NCI-H748 treated with DMSO at 0.1 percent for 48 hours (cell line): ENCODE measurements at places on chromosomes 4 and X.

GRCh38 chrX:120365320-120365719 lies 3.4 kb downstream of the ATP1B4 start:
- DNase-seq, result peak; percentile 2

GRCh38 chrX:55342533-55343501 lies 78.1 kb upstream of the PAGE3 start:
- peak; percentile 9 for DNase-seq

GRCh38 chrX:17882680-17883079 lies 21.6 kb upstream of the RAI2 start:
- DNase-seq, result no peak

- no peak for DNase-seq
These were observed 23.0 kb downstream of the ZNF81 start for GRCh38 chrX:47859686-47860085.

DNA sequence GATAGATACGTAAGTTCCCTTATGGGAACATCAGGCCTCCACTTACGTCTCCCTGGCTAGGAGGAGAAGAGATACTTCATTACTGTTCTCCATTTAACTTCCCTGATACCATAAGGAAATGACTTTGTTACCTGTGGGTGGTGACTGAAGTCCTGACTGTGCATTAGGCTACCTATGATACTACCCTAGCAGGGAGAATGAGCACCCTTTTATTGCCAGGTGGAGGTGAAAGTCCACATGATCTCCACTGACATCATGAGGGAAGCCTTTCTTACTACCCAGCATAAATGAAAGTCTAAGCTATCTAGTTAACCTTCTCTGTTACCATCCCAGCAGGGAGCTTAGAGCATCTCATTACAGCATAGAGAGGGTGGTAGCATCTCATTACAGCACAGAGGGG lies 24.4 kb upstream of the LAMTOR3 start:
- no peak for DNase-seq

GRCh38 chr4:101993002-101993841 lies 202.7 kb downstream of the BANK1 start:
- DNase-seq, result no peak

DNA sequence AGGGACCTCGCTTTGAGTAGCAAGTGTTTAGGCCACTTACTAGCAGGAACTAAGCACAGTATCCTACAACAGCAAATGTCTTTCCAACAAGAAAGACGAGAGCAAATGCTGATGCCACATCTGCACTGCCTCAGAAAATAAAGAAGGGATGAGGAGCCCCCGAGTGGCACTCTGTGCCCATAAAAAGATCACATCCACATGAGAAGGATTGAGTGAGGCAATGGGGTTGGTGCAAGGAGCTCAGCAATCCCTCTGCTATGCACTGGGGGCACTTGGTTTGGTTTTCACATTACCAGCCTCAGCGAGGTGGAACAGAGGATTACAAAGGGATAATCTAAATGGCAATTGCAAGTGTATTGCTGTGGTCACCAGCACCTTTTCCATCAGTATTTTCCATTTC lies 252.8 kb upstream of the SLC7A11 start:
- no peak for DNase-seq

DNA sequence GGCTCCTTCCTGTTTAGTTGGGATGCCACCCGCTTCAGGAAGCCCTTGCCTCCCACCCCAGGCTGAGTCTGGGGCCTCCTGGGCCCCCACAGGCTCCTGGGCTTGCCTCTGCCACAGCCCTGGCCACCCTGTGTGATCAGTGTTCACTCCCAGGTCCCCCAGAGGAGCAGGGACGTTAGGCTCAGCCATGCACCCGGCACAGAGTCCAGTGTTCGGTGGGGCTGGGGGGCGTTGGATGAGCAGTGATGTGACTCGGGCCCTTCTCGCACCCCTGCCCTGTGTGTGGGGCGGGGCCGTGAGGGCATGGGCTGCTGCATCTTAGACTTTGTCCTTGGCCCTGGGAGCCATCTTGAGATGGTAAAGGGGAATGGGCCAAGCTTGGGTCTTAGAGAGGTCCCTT lies 29.9 kb upstream of the HTRA3 start:
- DNase-seq, result no peak

DNA sequence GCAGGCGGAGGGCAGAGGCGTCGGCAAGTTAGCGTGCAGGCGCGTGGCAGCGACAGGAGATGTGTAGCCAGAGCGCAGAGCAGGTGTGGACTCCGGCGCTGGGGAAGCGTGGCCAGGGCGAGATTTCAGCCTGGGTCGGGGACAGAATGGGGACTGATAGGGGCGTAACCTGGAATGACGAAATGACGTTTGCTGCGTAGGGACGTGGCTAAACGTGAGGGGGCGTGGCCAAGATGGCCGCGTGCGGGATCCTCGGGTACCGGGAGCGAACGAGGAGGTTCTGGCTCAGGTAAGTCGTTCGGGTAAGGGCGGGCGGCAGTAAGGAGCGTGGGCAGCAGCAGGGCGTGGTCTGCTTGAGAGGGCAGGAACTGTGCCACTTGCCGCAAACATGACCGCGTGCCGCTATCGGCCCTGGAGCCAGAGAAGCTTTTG lies 10.9 kb upstream of the CLTRN start:
- peak; percentile 81 for DNase-seq

DNA sequence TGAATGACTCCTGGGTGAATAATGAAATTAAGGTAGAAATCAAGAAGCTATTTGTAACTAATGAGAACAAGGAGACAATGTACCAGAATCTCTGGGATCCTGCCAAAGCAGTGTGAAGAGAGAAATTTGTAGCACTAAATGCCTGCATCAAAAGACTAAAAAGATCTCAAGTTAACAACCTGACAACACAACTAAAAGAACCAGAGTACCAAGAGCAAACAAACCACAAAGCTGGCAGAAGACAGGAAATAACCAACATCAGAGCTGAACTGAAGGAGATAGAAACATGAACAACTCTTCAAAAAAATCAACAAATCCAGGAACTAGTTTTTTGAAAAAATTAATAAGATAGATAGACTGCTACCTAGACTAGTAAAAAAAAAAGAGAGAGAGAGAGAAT lies 8.4 kb downstream of the CFAP299 start:
- no peak for DNase-seq

- peak; percentile 72 for DNase-seq
These were observed 129.1 kb downstream of the FBXO8 start for GRCh38 chr4:174154215-174154854.

GRCh38 chrX:71128915-71129765 lies 10.7 kb downstream of the MED12 start:
- DNase-seq, result peak; percentile 21

GRCh38 chrX:39019056-39019455 lies 217.8 kb downstream of the MID1IP1 start:
- DNase-seq, result no peak

- no peak for DNase-seq
These were observed 233.7 kb upstream of the FGF13 start for GRCh38 chrX:138945219-138945618.

DNA sequence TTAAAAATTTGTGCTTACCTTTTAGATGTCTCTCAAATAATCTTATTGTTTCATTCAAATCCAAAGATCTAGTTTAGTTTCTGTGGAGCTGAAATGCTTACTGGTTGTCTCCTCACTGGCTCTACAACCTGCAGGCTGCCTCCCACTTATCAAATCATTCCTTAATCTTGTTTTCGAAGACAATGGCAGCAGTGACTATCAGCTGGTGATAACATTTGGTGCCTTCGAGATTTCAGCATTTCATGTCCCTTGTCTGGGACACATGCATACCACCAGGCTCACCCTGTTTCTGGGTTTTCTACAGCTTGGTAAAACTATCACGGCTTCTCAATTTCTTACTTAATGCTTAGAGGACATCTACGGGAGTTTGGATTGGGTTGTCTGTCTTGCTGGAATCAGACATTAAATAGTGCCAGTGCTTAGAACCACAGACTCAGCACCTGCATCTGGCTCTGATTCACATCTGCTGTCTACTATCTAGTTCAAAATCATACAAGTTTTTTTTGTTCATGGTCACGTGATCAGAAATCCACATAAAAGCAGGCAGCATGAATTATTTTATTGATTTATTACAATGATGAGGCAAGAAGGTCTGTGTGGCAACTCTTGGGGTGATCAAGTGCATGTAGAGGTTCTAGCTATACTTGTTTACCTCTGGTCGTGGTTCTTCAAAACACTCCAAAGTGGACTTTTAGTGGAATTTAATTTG lies 32.0 kb upstream of the SMARCAD1 start:
- DNase-seq, result no peak

DNA sequence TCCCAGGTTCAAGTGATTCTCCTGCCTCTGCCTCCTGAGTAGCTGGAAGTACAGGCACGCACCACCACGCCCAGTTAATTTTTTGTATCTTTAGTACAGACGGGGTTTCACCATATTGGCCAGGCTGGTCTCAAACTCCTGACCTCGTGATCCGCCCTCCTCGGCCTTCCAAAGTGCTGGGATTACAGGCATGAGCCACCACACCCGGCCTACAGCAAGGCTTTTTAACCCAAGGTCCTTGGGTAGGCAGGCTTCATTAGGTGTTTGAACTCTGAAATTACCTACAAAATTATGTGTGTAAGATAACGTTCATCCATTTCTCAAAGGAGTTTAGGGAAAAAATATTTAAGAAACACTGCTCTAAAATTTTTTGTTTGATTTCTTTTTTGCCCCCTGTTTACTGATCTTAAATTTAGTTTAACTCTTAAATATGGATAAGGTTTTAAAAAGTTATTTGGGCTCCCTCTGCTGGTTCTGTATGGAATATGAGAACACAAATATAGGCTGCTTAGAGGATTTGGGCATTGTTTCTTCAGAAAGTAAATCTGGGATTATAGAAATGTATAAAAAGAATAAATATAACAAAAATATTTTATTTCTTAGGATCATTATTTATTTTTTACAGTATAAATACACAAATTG lies 92.8 kb downstream of the CBR4 start:
- peak; percentile 34 for DNase-seq

- DNase-seq, result no peak
These were observed 45.6 kb downstream of the PGRMC2 start for GRCh38 chr4:128241981-128242380.

DNA sequence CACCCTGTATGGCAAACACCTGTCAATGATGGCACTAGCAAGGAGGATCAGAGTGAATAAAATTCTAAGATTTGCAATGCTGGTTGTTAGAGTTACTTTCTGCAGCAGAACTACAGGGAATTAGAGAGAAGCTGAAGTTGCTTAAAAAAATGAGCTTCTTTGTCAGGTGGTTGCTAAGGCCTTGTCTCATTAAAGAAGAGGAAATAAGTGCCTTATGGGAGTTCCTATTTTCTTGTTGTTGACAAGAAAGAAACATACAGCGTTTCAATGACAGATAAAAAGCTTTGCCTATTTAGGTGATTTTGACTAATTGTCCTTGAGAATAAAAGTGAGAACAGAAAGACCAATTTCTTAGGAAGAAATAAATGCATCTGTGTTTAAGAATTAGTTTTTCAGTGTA lies 106.0 kb upstream of the ARHGAP24 start:
- DNase-seq, result no peak

DNA sequence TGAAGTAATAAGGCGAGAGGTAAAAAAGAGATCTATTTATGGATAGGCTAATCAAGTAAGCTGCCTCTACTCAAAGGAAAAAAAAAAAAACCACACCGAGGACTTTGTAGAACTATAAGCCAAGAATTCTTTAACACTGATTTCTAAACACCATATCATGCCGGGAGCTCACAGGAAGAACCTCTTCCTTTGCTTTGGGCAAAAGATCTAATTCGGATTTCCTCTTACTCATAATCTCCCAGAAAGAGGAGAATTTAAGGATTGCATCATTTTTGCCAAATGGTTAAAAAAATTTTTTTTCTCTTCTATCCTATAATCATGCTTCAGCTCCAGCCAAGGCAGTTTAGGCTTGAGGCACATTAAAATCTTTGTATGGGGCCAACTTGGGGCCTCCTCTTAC lies 95.5 kb downstream of the ZNF827 start:
- no peak for DNase-seq

DNA sequence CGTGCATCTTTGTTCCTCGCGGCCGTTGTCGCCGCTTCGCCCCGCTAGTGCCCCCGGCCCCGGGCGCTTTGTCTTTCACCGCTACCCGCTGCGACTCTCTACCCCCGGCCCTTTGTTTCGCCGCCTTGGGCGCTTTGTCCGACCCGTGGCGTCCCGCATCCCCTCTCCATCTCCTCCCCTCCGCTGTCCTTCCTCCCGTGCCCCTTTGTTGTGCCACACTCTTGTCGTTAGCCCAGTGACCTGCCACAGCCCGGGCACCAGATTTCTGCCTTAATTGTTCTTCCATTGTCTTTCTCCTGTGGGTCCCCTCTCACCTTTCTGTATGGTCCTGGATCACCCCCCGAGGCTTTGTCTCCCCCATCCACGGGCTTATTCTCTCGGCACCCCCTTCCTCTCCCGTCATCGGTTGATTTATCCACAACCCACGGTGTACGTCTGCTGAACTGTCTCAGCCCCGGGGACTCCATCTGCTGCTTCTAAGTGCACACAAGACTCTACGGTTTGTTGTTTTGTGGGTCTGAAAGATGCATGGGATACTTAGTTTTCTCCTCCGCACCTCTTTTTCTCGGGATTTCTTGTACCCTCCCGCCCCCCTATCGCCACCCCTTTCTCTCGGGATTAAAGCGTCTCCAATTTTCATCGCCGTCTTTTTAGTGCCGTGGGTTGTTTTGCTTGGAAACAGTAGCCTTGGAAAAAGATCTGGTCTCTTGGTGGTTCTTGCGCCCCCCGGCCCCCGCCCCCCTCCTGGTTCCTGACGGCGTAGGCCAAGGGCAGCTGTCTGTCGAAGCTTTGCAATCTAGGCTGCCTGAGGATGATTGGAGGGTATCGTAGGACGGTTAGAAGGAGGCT lies 783 bp downstream of the RBPJ start:
- DNase-seq, result peak; percentile 13

DNA sequence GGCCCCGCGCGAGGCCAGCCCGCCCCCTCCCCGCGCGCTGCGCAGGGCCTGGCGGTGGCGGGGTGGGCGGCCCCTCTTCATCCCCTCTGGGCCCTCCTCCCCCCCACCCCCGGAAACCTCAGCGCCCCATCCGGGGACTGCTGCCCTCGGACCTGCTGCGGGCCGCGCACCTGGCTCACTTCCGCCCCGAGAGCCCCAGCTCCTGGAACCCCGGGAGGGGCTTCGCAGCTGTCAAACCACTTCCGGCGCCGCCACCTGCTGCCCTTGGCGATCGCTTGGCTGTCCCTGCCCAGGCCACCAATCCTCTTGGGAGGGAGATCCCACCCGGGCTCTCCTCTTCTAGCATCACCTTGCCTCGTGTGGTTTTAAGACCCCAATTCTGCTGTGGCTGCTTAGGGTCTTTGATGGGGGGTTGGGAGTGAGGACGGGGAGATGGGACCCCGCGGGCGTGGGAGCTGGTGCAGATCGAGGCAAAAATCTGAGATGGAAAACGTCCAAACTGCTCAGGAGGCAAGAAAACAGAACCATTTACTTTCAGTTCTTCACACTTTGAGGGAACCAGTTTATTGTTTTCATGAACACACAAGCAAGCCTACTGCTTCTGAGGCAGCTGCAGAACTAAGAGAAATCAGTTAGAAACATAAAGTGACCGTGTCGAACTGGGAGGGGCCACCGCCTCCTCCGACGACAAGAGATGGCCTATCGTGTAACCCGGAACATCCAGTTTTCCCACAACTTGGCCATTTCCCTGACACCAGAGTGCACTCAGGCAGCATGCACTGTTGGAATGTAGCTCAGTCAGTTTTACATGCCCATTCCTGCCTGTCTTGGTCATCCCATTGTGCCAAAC lies 754 bp downstream of the MTMR1 start:
- DNase-seq, result peak; percentile 34
